ENCODE measurements at places on chromosomes 16 and 17. TPM values are rescaled to one million over a fixed set of nuclear protein-coding genes. Genes with fewer than 3 reads are reported as not detected.

Gene TPSD1
- polyA plus RNA-seq, result not detected

Gene PRR15L
- polyA plus RNA-seq, result not detected

Gene ZNF598
- polyA plus RNA-seq, result 18.7 TPM

Gene OSGIN1
- 5.5 TPM for polyA plus RNA-seq

Gene TBC1D3I
- not detected for polyA plus RNA-seq

Gene MXRA7
- 307 TPM for polyA plus RNA-seq

All from fibroblast of lung (primary cell).